Inflammatory macrophage treated with lipopolysaccharide for 1 hour (primary cell): ENCODE measurements at places on chromosomes 12 and 14.

DNA sequence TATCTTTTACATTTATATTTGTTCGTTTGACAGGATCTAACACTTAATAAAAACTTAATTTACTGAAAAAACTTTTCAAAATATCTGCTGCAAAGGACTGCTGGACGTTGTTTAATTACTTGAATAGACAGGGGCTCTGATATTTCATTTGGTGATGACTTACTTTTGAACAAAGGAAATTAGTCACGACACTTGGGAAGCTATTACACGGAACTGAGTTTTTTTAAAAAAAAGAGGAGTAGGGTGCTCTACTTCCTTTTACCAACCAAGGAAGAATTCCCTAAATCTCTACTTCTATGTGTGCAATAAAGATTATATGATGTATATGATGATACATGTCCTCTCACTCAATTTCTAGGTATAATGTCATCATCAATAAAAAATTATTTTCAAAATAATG, 4.7 kb downstream of the FGD6 start:
- peak; percentile 86 for DNase-seq

DNA sequence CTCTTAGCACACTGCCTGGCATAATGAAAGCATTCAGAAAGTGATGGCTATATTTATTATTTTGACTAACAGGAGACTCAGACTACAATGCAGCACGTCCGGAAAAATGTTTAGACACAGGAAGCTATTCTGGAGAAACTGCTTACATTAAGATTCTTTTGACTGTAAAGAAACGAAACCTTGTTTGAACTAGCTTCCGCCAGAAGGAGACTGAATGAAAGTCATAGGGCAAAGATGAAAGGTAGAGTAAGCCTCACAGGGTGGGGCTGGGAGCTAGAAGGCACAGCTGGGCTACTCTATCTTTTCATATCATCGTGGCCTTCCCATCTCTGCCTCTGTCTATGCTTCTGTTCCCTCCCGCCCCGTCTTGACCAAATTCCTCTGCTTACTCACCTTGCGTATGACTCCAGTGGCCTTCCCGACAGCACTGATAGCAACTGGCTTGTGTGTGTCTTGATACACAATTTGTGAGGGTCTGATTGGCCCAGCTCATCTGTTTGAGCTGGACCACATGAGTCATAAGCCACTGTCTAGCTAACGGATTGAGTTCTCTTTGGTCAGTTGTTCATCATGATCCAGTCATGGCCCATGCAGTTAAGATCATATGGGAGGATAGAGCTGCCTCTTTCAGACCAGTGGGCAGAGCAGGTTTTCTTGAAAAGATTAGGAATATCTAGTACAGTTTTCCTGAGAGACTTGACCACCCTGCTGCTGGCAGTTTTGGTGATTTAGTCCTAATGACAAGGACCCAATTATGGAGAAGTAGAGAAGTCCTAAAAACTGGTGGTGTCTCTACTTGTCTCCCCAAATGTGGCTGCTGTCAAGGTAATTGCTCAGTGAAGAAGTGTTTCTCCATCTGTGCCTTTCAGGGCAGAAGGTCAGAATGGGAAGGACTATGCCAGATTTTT, 151.5 kb upstream of the SLC38A2 start:
- DNase-seq = no peak

DNA sequence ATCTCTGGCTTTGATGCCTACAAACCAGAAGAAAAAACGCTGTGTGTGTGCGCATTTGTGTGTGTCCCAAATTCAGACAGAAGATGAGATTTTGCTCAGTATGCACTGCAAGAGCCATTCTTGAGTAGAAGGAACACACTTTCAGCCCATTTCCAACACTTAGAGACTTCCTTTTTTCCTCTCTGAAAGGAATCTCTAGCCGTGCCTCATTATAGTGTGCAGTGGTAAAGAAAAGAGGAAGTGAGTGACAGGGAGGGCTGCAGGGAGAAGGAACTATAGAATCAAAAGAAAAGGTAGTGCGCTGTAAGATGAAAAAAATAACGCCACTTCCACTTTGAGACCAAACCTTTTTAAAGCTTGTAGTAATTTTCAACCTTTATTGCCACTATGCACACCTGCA, 1400.9 kb upstream of the FLRT2 start:
- DNase-seq = peak; percentile 20

- no peak for DNase-seq
Measured at GRCh38 chr14:89654998-89655397, 238.0 kb upstream of the FOXN3 start.

DNA sequence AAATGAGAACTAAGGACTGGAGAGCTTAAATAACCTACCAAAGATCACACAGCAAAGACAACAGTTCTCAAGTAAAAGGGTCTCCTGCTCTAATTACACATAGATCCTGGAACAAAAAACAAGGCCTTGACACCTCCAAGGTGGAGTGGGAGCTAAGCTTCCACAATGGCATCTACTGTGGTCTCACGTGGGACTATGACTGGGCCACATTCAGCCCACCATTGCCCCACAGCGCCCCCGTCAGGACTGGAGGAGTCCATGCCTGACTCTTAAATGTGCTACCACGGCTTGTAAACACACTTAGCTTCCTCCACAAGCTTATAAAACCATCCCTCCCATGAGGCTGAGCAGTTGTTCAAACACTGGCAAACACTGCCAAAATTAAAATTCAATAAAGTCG, 88.5 kb downstream of the GCH1 start:
- DNase-seq = no peak

GRCh38 chr12:52975820-52976573, 27.1 kb downstream of the KRT18 start:
- no peak for DNase-seq

- DNase-seq = no peak
Measured at GRCh38 chr12:40635141-40635731, 57.0 kb upstream of the CNTN1 start.

DNA sequence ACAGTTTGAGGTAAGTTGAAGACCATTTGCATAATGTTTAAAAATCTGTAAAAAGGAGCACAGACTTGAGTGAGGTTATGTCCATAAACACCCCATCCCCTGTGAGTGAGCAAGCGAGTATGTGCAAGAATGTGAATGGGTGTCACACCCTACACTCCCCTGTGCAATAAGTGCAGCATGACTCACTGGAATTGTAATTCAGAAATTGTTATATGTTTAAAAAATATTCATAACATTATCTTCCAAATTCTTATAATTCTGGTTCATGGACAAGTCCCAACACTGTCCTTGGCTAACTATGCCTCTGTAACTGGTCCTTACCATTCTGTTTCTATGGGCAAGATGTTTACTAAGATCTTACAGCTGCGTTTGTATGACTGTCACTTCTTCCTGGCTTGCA, 207.8 kb upstream of the FAR2 start:
- DNase-seq = no peak

GRCh38 chr14:94969766-94970165, 187.6 kb downstream of the DICER1 start:
- DNase-seq = no peak

- DNase-seq = no peak
Measured at GRCh38 chr14:38874721-38875120, 228.3 kb downstream of the SEC23A start.

DNA sequence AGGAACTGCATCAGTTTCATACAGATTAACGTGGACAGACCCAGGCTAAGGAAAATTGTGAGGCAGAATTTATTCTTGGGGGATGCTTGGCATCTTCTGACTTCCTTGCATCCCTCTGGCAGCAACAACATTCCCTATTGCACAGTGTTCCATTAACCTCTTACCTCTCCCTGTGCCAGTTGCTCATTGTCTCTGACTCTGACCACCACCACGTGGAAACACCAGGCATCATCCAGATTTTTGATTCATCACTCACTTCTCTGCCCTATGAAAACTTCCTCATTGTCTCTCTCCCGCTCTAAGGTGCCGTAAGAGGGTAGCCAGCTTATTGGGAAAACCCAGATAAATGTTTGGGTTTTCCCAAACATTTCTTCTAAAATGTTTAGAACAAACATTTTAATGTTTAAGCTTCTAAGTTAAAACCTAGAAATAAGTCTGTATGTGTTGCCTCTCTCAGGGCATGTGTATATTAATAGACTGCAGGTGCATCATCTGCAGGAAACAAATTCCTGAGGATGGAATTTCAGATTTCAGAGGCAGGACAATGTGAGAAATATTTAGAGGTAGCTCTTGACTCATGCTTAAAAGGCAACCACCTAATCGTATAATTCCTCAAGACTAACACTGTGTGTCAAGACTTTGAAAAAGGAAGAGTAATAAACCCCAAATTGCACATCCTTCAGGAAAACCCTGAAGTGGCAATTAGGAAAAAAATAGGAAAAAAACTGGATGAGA, 64.5 kb upstream of the SLC35F4 start:
- no peak for DNase-seq

DNA sequence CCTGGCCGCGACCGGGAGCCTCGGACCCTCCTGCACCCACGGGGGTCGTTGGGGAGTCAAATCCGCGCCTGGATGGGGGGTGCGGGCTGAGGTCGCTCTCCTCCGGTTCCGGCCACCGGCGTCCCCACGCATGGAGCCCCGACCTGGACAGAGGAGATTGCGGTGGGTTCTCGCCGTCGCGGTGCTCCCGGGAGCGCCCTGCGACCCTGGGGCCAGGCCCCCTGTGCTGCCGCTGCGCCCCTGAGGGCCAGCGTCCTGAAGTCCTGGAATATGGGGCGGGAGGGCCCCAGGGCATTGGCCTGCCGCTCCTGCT, 345 bp downstream of the ASPG start:
- no peak for DNase-seq

DNA sequence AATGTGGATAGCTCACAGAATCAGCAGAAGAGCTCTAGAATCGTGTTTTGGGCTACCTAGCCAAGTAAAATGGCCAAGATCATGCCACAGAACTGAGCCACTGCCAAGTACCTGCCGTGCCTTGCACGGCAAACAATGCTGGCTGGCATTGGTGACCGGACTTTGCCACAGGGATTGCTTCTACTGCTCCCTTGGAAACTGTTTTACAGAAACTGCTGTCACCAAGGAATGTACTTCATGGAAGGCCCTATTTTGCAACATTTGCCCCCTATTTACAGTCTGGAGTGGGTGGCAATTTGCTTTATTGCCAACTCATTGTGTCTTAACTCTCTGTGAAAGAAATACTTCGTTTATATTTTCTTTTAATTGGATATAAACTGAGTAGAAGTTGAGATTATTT, 49.0 kb downstream of the BORCS5 start:
- DNase-seq = no peak

- DNase-seq = no peak
Measured at GRCh38 chr12:119201789-119202543, 23.2 kb downstream of the HSPB8 start.

- peak; percentile 4 for DNase-seq
Measured at GRCh38 chr12:45872446-45872845, 117.9 kb downstream of the SCAF11 start.

- DNase-seq = no peak
Measured at GRCh38 chr12:123916729-123917128, 55.9 kb downstream of the CCDC92 start.

DNA sequence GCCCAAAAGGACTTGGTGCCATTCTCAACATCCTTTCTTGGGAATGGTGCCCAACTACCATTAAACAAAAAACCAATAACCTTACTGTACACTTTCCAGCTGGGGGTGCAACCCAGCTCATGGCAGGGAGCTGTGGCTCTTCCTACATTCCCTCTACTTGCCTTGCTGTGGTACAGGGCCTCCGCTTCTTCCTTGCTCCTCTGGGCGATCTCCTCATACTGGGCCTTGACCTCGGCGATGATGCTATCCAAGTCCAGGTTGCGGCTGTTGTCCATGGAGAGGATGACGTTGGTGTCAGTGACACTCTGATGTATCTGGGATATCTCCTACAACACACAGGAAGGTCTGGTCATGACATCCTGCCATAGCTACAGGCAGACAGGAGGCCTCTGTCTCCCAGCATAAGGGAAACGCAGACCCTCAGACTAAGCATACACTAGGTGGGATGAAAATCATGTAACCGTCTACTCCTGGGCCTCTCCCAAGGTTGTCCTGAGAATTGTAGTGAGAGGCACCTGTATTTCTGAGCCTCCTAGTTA, 3.9 kb downstream of the KRT2 start:
- DNase-seq = no peak

DNA sequence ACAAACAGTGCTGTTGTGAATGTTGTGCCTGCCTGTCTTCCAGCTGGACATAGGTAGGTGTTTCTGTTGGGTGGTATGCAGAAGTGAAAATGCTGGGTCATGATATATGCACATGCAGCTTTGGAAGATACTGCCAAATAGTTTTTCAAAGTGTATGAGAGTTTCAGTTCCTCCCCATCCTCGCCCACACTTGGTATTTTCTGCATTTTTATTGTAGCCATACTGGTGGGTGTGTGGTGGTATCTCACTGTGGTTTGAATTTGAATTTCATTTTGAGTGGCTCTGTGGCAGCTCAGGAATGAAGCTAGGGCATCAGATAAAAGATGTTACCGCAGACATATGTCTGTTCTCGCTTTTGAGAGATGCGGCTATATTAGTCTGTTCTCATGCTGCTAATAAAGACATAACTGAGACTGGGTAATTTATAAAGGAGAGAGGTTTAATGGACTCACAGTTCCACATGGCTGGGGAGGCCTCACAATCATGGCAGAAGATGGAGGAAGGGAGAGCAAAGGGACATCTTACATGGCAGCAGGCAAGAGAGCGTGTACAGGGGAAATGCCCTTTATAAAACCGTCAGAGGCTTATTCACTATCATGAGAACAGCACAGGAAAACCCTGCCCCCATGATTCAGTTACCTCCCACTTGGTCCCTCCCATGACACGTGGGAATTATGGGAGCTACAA, 183.1 kb downstream of the CAND1 start:
- peak; percentile 93 for DNase-seq

DNA sequence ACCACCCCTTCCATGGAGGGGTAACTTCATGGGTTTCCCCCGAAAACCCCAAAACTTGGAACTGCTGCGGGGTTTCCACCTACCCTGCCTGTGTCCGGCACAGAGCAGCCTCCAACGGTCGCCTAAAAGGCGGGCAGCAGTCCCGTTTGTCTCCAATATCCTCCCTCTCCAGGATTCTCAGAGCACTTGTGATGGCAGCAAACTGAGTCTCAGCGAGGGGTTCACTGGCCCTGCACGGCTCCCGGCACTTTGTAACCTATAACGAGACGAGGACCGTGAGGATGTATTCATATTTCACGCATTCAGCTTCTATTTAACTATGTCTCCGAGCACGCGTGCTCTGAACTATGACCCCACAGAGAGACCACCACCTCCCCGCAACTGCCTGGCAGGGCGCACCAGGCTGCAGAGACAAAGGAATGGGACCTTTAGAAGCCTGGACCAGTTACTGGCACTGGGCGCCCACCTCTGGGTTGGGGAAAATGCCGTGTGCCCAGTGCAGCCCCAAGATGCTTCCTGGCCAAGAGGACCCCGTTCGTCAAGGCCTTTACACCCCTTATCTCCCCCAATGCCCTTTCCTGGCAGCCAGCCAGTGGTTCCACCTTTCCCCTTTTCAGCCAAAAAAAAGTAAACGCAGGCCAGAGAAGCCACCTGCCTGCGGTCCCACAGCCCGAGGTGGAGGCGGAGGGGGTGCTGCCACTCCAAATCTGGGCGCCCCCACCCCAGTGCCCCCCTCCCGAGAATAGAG, 173.1 kb upstream of the RTL1 start:
- DNase-seq = no peak

GRCh38 chr14:88430976-88431375, 45.5 kb downstream of the SPATA7 start:
- DNase-seq = no peak

- no peak for DNase-seq
Measured at GRCh38 chr14:97462081-97462480, 664.9 kb downstream of the VRK1 start.
